ENCODE measurements at places on chromosomes 1 and 21.

DNA sequence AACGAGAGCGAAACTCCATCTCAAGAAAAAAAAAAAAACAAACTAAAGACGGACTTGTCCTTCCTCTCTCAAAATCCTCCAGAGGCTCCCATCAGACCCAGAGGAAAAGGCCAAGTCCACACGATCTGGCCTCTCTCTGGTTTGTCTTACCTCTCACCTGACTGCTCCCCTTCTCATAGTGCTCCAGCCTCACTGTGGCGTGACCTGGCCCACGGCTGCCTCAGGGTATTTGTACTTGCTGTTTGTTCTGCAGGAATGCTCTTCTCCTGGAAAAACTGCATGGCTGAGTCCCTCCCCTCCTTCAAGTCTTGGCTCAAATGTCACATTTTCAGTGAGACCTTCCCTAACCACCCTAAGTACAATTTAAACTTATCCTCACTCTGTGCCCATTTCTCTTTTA is 8.0 kb upstream of the BRWD1 start:
- DNase-seq: no peak

- no peak for DNase-seq
Observed at GRCh38 chr1:156643778-156644092, 1.8 kb downstream of the BCAN start.

DNA sequence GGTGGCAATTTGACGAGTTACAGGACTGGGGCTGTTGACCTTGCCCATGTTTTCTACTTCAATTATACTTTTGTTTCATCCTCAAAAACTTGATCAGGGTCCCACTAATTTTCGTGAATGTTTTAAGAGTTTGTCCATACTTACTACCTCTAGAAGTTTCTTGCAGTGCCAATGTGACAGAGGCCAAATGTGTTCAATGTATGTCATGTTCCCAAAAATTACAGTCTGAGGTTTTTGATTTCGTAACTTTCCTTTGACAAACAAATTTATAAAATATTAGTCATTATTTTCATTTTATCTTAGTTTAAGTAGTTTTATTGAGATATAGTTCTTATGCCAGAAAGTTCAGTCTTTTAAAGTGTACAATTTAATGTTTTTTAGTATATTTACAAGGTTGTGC is 15.3 kb downstream of the VPS13D start:
- no peak for DNase-seq

DNA sequence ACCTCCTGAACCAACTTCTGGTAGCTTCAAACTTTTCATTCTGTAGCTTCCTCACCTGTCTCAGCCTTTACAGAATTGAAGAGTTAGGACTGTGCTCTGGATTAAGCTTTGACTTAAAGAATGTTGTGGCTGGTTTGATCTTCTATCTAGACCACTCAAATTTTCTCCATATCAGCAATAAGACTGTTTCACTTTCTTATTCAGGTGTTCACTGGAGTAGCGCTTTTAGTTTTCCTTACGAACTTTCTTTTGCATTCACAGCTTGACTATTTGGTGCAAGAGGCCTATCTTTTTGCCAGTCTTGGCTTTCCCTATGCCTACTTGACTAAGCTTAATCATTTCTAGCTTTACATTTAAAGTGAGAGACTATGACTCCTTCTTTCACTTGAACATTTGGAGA is 31.5 kb downstream of the FGGY start:
- DNase-seq: no peak

- no peak for DNase-seq
Observed at GRCh38 chr21:34592120-34592955, 22.6 kb downstream of the RCAN1 start.

GRCh38 chr1:5949085-5949760 is 43.0 kb downstream of the NPHP4 start:
- DNase-seq: peak; percentile 51

- DNase-seq: peak; percentile 77
Observed at GRCh38 chr1:150234566-150235293, 1.2 kb downstream of the ANP32E start.

GRCh38 chr1:109732390-109732881 is 8.4 kb downstream of the GSTM3 start:
- DNase-seq: no peak

Measured in D341Med (cell line).